Vagina (tissue), 2 donors: ENCODE measurements at places on chromosomes 3 and 15. TPM values are rescaled to one million over a fixed set of nuclear protein-coding genes. Genes with fewer than 3 reads are reported as not detected.

CLDN16 gene
- total RNA-seq: 0.49 TPM

ATP8B4 gene
- total RNA-seq: 9.8 TPM

TSPAN3 gene
- 80.3 TPM for total RNA-seq

CKMT1B gene
- total RNA-seq: 29.7 TPM

DNA sequence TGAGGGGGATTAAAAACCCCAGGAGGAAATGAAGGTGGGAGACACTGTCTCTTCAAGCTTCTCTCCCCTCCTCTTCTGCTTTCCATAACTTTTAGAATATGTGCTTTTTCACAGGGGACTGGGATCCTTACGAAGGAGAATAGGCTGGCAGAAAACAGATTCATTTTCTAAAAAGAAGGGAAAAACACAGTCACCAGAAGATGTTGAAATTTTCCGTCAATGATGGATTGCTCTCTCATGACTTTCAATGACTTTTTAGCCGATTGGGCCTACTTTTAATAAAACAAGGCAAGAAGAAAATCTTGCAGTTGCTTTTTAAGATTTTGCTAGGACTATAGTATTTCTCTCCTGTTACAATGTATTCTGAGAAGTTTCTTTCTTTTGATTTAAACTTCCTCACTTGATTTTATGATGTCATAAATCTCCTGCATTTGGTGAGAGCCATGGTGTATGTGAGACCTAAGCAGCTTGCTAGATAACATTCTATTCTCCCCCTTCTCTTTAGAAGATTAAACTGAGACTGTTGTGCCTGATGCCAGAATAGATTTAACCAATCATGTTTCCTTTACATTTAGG is 241.2 kb downstream of the FEZF2 start:
- H3K4me1 ChIP-seq: no peaks in the 10 kb centered on the region
- DNase-seq: no peak
- H3K27ac ChIP-seq: no peak overlapping the region
- no peaks in the 10 kb centered on the region for H3K36me3 ChIP-seq

DNA sequence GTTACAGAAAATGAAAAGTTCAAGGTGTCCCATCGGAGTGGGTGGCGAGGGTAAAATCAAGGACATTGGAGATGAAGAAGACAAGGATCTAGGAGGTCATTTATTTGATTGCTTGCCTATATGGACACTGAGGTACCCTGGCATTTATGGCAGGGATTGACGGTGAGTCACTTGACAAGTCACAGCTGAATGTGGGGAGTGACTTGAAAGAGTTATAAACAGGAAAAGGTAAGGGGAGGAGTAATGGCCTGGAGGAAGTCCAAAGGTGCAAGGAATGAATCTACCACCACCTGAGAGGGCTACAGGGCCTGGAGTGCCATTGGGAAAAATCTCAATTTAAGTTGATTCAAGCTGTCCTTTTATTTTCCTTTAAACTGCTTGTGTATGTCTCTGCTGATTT is 11.8 kb upstream of the SGO1 start:
- no peaks in the 10 kb centered on the region for H3K36me3 ChIP-seq
- no peaks in the 10 kb centered on the region for H3K27me3 ChIP-seq
- no peak overlapping the region for H3K4me3 ChIP-seq

- no peaks in the 10 kb centered on the region for H3K36me3 ChIP-seq
- no peaks in the 10 kb centered on the region for H3K27me3 ChIP-seq
- no peak overlapping the region for H3K27ac ChIP-seq
- peaks cover 6% of the 10 kb centered on the region for H3K4me1 ChIP-seq
- DNase-seq: no peak
Observed at GRCh38 chr15:100537331-100537730, 8.6 kb upstream of the CERS3 start.

GRCh38 chr3:21524133-21524532 is 226.9 kb downstream of the ZNF385D start:
- H3K27ac ChIP-seq: no peak overlapping the region
- DNase-seq: no peak
- no peaks in the 10 kb centered on the region for H3K27me3 ChIP-seq
- no peaks in the 10 kb centered on the region for H3K36me3 ChIP-seq
- no peak overlapping the region for H3K4me3 ChIP-seq

DNA sequence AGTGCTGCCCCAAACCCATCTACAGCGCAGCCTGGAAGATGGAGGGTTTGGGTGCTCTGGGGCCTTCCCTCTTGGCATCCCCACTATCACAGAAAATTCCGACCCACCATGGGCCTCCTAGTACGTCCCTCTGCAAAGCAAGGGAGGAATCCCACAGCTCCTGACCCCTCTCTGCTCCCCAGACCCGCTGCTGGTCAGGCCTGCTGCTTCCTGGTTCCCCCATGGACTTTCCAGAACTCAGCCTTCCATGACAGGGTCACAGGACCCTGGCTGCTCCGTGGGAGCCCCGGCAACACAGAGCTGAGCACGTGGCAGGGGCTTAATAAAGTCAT is 3.1 kb upstream of the LOXL1 start:
- H3K4me1 ChIP-seq: peaks cover 58% of the 10 kb centered on the region
- H3K36me3 ChIP-seq: no peaks in the 10 kb centered on the region
- H3K4me3 ChIP-seq: peak overlapping the region; percentile 32
- no peaks in the 10 kb centered on the region for H3K27me3 ChIP-seq
- peak overlapping the region; percentile 87 for H3K27ac ChIP-seq
- no peak for DNase-seq

- no peak overlapping the region for H3K27ac ChIP-seq
- no peak for DNase-seq
- no peaks in the 10 kb centered on the region for H3K27me3 ChIP-seq
- no peak overlapping the region for H3K4me3 ChIP-seq
- H3K36me3 ChIP-seq: no peaks in the 10 kb centered on the region
Observed at GRCh38 chr3:159881828-159882309, 106.8 kb upstream of the IL12A start.

DNA sequence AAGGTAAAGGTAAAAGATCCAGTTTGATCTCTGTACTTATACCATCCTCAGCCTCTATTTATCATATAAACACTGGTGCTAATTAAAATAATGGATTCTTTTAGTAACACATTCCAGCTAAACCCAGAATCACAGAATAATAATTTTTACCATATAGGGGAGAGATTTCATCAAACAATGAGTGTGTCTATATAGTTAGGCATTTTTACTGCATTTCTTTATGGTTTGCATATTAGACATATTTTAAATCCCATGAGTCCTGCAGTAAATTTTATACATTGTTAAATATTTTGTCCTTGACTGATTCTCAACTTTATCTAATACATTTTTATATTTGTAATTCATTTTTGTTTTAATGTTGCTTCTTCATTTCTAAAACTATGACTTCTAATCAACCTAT is 323.7 kb upstream of the AGTR1 start:
- DNase-seq: no peak
- H3K4me3 ChIP-seq: no peak overlapping the region

DNA sequence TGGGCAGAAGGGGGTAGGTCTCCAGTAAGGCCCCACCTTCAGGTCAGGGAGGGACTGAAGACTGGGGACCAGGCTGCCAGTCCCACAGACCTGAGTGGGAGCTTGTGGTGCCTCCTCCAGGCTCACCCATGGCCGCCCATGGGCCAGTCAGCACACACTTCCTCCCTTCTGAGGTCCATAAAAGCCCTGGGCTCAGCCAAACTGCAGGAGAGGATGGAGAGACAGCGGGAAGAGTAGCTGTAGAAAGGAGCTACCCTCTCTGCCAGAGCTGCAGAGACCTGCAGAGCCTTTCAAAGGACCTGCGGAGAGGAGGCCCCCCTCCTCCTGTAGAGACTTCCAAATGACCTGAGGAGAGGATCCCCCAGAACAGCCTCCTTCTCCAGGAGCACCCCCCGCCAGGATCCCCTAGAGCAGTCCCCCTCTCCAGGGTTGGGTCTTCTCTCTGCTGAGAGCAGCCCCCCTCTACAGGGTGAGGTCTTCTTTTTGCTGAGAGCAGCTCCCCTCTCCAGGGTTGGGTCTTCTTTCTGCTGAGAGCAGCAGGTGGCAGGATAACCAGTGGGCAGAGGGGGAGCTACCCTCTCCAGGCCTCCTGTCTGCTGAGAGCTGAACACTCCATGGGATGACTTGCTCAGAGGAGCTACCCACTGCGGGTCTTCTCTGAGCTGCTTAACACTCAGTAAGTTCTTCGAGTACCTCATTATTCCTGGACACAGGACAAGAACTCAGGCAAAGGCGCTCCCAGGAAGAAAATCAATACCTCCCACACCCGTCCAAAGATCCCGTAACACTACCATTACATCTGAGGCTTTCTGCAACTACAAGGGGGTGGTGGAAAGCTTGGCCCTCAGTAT is 5.0 kb upstream of the SKIC8 start:
- no peak for DNase-seq
- peaks cover 10% of the 10 kb centered on the region for H3K4me1 ChIP-seq
- H3K27ac ChIP-seq: no peak overlapping the region
- no peaks in the 10 kb centered on the region for H3K27me3 ChIP-seq
- no peak overlapping the region for H3K4me3 ChIP-seq

DNA sequence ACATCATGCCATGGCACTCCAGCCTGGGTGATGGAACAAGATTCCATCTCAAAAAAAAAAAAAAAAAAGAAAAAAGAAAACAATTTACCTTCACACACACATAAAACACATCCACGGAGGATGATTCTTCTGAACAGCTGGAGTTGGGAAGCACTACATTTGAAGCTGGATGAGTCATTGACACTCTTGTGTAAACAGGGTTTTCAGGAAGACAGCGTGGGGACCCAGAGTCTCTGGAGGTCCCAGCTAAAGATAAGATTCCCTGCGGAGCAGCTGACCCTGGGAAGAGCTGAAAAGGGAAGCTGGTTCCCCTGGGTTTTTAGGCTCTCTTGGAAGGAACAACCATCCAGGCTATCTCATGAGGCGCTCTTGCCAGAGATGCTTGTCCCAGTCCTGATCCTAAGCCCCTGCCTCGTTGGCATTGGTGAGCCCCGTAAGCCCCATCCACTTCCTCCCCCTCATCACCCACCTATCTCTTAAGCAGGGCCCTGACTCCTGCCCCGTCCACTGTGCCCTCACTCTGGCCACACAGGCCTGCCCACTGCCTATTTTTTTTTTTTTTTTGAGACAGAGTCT is 32.0 kb upstream of the FURIN start:
- H3K4me1 ChIP-seq: no peaks in the 10 kb centered on the region
- no peaks in the 10 kb centered on the region for H3K27me3 ChIP-seq
- no peak for DNase-seq

DNA sequence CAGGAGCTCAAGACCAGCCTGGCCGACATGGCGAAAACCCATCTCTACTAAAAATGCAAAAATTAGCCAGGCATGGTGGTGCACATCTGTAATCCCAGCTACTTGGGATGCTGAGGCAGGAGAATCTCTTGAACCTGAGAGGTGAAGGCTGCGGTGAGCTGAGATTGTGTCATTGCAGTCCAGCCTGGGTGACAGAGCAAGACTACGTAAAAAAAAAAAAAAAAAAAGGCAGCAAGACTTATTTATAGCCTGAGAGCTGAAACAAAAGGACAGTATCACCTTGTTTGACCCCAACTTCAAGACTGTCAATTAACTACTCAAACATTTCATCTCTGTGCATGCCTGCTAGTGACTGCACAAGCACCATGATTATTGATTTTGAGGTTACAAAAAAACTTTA is 478.9 kb upstream of the GBE1 start:
- H3K4me3 ChIP-seq: no peak overlapping the region
- H3K27me3 ChIP-seq: no peaks in the 10 kb centered on the region
- no peak for DNase-seq
- H3K36me3 ChIP-seq: no peaks in the 10 kb centered on the region
- H3K27ac ChIP-seq: no peak overlapping the region
- no peaks in the 10 kb centered on the region for H3K4me1 ChIP-seq

DNA sequence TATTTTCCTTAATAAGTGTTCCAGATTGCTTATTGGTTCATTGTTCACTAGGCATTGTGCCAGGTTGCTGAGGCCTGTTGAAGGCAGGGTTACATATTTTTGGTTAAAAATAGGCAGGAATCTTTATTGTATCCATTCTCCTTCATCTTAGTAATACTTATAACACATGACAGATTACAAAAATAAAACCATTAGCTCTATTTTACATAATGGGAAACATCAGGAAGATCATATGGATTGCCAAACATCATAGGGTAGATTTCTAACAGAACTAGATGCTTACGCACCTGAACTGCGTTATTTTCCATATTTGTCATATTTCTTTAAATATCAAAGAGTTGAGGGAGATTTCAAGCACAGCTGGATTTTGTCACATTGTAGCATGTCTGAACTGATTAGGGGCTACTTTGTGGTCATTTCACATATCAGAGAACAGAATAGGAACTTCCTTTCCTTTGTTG is 462.9 kb upstream of the SGO1 start:
- no peak overlapping the region for H3K27ac ChIP-seq
- no peaks in the 10 kb centered on the region for H3K36me3 ChIP-seq
- no peak for DNase-seq
- no peaks in the 10 kb centered on the region for H3K4me1 ChIP-seq

DNA sequence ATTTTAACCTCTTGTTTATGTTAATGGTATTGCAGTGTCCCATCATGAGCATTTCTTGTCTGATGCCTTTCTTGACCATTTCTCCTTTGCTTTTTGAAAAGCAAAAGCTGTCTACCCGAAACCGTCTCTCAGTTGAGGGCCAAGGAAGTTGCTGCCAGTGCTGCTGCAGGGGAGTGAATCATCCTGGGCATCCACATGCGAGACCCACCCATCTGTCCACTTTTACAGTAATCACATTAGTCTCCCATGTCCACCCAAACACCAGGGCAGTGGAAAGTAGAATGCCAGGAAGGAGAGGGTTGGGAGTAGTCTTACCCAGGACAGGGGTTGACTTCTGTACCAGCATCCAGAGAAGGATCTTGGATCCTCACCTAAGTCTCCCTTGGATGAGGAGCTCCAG is 48.6 kb upstream of the TEX264 start:
- H3K4me1 ChIP-seq: peaks cover 40% of the 10 kb centered on the region
- H3K27me3 ChIP-seq: no peaks in the 10 kb centered on the region
- H3K4me3 ChIP-seq: no peak overlapping the region
- no peaks in the 10 kb centered on the region for H3K36me3 ChIP-seq
- no peak for DNase-seq
- peak overlapping the region; percentile 51 for H3K27ac ChIP-seq

DNA sequence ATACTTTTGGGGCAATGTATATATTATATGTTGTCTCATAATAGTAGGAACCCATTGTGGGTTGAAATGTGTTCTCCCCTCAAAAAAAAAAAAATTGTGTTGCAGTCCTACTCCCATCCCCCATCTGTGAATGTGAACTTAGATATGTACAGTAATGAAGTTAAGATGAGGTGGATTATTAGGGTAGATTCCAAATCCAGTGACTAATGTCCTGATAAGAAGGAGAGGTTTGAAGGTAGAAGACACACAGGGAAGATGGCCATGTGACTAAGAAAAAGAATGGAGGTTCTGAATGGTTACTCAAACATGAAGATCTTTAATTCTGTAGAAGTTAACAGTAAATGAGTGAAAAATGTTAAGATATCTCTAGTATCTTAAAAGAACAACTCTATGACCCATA is 3.0 kb upstream of the ATOSA start:
- no peaks in the 10 kb centered on the region for H3K27me3 ChIP-seq
- H3K36me3 ChIP-seq: no peaks in the 10 kb centered on the region
- H3K4me3 ChIP-seq: no peak overlapping the region
- no peak for DNase-seq
- H3K27ac ChIP-seq: no peak overlapping the region
- peaks cover 8% of the 10 kb centered on the region for H3K4me1 ChIP-seq

DNA sequence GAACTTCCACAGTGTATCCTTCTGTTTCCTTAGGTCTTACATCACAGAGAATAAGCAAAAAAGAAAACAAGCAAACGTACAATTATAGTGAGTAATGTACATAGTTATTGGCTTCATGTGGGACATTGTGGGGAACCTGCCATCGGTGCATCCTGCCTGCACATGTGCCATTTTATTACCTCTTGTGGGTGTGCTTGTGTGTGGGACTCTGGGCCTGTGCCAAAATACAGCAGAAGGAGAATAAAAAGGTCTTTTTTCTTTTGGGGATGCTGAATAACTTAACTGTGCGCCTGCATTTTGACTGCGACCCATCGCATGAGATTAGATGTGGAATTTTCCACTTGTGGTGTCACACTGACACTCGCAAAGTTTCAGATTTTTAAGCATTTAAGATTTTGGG is 169.6 kb upstream of the DCBLD2 start:
- H3K4me1 ChIP-seq: no peaks in the 10 kb centered on the region
- no peak overlapping the region for H3K4me3 ChIP-seq
- DNase-seq: no peak
